ENCODE measurements at places on chromosomes 13 and 19.

- no peak for DNase-seq
Observed at GRCh38 chr19:45746866-45747265, 13.6 kb downstream of the MEIOSIN start.

DNA sequence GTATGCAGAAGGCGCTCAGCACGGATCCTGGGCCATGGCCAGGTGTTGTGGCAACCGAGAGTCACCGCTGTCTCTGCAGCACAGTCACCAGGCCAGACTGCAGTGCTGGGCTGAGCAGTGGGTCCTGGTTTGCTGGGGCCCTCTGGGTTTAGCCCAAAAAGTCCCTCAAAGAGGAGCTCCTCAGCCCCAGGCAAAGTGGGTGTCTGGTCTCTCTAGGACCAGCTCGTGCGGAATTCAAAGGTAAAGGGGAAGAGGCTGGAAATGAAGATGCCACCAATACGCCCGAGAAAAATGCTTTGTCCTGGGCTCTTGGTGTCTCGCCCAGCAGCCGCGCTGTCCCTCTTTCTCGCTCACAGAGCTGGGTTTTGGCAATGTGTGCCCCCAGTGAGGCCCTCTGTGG lies 38.5 kb upstream of the ANKRD10 start:
- DNase-seq: no peak

DNA sequence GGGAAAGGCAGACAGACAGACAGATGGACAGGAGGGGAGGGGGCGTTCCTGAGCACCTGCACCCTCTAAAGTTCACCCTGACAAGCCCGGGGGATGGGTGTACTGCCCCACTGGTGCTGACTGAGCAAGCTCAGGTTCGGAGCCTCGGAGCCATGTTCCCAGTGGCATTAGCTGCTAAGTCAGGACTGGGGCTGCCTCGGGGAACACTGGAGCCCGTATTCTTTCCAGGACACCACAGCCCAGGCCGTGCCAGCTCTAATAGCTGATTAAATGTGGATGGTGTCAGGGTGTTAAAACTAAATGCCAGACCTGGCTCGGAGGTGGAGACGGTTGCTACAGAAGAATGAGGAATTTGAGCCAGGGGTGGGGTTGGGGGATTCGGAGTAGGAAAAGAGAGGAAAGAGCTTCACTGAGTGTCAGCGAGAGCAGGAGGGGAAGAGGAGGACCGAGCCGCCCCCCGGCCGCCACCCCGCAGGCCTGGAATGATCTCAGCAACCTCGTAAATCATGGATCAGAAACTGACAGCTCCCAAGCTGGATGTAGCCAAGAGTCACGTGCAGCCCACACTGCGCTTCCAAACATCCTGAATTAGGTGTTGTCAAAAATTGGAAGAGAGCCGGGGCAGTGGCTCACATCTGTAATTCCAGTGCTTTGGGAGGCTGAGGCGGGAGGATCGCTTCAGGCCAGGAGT lies 10.4 kb downstream of the MAP2K2 start:
- no peak for DNase-seq

GRCh38 chr19:16142032-16142580 lies 1.4 kb upstream of the HSH2D start:
- DNase-seq: no peak

DNA sequence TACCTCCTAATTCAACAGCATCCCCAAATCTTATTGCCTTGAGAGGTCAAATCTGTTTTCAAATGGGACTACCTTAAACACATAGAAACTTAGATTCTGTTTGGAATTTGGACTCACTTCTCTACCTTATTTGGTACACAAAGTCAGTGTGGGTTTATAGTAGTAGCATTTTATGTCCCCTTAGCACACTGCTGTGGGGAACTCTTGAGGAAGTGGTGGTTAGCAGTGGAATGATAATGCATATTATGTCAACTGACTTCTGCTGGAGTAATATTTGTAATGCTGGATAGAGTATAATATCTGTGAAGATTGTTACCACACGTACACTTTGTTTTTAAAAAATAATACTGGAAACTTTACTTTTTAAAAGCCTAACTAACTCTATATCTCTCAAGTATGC lies 386.3 kb downstream of the NDFIP2 start:
- no peak for DNase-seq

GRCh38 chr19:23314505-23315251 lies 64.5 kb upstream of the ZNF724 start:
- no peak for DNase-seq

DNA sequence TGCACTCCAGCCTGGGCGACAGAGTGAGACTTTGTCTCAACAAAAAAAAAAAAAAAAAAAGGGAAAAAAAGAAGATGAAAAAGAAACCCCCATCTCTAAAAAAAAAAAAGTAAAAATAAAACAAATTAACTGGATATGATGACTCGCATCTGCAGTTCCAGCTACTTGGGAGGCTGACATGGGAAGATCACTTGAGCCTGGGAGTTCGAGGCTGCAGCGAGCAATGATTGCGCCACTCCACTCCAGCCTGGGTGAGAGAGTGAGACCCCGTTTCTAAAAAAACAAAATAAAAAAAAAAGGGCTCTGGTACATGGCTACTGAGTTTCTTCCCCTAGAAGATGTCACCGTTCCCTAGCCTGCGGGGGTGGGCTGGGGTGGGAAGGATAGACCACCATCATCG lies 2.4 kb upstream of the CATSPERG start:
- DNase-seq: no peak

DNA sequence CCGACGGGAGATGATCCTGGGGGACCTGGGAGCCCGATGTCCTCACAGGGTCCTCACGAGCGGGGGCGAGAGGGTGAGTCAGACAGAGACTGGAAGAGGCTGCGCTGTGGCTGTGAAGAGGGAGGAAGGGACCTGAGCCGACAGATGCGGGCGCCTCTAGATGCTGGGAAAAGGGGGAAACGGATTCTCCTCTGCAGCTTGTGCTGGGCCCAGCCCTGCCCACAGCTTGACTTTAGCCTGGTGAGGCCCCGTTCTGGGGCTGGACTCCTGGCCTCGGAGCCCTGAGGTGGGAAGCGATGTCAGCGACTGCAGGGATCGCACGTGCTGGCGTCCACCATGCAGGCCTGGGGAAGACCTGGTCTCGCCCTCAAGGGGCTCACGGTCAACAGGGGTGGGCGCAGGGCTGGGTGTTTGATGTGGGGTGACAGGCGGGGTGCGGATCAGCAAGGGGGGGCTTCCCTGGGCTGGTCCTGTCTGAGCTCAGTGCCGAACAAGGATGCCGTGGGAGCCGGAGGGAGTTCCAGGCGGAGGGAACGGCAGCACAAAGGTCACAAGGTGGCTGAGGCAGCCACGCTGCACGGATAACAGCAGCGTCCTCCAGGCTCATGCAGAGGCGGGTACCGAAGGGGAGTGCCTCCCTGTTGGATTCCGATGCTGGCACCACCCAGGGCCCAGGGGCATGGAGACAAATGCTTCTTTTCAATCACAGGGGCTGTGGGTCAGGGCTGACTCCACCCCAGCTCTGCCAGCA lies 31.8 kb downstream of the PIP5K1C start:
- no peak for DNase-seq

DNA sequence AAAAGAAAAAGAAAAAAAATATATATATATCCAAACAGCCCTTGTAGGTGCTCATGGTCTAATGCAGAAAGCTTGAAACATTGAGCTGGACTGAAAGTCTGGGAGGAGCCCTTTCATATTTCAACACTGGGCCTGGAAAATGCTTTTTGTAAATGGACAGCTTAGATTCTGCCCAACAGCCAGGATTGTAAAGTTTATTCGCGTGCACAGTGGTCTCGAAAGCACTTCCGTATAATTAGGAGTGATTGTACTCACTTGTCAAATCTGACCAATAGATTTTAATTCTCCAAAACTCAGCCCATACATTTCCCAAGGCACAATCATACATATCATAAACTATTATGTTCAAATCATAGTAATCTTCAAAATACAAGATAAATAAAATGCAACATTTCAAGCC lies 260.1 kb downstream of the COL4A1 start:
- DNase-seq: no peak

DNA sequence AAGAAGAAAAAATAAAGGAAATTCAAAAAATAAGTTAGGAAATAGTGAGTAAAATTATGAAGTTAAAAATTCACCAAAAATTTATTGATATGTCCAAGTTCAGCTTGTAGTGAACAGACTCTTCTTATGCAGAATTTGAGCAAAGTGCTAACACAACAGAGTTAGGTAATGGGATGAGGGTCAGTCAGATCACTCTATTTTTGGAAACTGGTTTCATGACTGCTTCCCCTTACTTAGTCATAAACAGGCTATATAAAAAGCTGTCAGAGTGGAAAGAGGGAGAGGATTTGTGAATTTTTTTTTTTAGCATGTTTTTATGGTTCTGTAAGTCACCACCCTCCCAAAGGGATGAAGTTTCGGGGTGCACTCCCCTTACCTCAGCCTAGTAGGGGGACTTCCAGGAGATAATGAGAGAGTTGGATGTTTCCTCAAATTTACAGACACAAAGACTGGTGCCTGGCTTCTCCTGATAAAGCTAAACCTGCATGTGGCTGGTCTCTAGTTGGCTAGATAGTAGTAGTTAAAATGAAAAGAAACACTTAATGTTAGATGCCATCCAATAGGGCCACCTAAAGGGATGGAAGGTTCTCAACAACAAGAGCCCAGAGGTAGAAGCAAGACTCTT lies 4.5 kb downstream of the CPB2 start:
- no peak for DNase-seq

DNA sequence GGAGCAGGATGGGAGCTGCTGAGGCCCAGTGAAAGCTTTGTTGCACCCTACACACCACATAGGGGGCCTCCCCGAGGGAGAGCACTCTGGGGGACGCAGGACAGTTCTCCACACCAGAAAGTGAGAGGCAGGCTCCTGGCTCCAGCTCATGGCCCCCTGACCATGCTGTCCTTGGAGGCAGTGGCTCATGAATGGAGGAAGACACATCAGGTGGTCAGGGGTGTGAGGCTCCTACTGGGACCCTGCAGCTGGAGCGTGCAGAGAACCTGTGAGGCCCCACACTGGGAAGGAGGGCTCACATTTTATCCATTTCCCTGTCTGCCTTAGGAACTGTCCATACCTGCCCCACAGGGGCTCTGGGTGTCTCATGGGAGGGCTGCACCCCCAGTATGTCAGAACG lies 85.3 kb downstream of the ZNF536 start:
- no peak for DNase-seq

DNA sequence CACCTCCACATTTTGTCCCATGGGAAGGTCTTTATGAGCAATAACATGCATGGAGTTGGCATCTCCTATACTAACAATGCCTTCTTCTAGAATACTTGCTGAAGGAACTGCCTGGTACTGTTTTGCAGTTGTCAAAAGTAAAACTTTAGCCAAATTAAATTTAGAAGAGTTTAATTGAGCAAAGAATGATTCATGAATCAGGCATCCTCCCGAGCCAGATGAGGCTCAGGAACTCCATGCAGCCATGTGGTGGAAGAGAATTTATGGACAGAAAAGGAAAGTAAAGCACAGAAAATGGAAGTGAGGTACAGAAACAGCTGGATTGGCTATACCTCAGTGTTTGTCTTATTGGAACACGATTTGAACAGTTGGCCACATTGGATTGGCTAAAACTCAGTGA lies 1081.9 kb downstream of the SLITRK1 start:
- peak; percentile 5 for DNase-seq

DNA sequence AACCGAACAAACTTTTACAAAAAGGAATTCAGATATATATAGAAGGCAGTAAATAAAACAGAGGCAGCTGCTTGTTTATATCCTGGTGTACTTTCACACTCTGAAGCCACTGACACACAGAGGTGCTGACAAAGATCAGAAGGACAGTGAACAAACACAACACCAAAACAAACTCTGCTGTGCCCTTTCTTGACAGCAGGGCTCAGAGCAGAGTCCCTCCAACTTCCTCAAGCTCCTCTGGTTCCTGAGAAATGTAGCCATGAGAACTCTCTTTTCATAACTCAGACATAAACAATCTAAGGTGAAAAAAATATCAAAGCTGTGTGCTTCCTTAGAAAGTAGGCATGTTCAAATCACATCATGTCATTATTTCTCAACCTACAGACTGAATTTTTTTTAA lies 1052.8 kb upstream of the SPRY2 start:
- DNase-seq: no peak

DNA sequence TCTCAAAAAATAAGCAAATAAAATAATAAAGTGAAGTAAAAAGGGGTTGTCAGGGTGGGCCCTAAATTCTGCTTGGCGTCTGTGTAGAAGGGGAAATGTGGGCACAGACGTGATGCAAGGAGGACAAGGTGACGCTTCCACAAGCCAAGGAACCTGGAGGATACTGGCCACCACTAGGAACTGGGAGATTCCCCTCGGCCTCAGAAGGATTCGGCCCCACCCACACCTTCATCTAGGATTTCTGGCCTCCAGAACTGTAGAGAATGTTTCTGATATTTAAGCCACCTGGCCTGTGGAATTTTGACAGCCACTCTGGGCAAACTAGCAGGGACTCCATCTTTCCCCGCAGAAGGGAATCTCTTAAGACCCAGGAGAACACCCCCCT lies 1.1 kb downstream of the PLEKHJ1 start:
- no peak for DNase-seq

- DNase-seq: no peak
Observed at GRCh38 chr13:21033856-21034602, 27.4 kb downstream of the LATS2 start.

DNA sequence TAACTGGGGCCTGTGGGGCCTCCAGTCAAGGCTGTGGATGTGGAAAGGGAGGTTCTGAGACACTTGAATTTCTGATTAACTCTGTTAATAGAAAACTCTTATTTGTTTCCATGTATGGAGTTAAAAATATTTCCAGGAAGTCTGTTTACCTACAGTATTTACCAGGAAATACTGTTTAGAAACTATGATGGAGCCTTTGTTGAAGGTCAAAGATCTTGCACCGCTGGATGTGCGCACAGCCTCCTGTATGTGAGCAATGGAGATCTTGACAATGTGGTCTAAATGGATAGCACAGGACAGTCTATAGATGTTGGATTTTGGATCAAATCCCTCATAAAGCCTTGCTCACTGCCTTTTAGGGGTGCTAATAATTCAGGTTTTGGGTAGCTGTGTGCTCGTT lies 268.4 kb downstream of the DLEU7 start:
- DNase-seq: no peak

DNA sequence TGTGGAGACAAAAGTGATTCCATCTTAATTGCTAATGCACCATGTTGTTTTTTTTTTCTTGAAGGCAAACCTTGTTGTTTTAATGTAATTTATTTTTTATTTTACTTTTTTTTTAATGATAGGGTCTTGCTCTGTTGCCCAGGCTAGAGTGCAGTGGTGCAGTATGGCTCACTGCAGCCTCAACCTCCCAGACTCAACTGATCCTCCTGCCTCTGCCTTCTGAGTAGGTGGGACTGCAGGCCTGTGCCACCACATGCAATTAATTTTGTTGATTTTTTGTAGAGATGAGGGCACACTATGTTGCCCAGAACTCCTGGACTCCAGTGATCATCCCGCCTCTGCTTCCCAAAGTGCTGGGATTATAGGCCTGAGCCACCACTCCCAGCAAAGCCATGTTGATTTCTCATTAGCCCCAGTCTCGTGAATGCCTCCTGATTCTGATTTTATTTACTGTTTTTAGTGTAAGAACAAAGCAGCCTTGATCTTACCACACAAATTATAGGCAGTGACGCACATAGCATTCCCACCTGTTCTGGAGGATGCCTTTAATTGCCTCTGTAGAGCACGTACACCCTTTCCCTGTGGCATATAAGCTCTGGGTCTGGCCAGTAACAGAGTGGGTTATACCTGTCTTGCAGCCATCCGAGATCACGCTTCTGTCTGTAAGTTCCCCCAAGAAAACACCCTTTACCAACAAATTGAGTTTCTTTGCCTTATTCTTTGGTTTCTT lies 150.4 kb downstream of the GGACT start:
- DNase-seq: no peak
